Skeletal muscle cell (primary cell): ENCODE measurements at places on chromosomes 12 and 14.

DNA sequence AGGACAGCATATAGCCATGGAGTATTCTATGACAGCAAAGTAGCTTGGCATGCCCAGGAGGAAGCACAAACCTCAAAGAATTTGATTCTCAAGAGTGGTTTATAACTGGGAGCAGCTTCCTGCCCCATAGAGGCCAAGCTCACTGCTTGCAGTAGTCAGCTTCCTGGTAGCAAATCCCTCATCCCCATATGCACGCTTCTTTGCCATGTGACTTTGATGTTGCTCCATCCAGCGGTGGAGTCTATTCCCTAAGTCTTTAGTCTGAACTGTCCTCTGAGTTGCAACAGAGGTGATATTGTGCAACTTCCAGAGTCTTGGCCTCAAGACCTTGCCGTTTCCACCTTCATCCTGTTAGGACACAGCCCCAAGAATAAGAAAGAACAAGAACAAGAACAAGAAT lies 996.8 kb upstream of the TMEM132C start:
- DNase-seq: peak; percentile 98

DNA sequence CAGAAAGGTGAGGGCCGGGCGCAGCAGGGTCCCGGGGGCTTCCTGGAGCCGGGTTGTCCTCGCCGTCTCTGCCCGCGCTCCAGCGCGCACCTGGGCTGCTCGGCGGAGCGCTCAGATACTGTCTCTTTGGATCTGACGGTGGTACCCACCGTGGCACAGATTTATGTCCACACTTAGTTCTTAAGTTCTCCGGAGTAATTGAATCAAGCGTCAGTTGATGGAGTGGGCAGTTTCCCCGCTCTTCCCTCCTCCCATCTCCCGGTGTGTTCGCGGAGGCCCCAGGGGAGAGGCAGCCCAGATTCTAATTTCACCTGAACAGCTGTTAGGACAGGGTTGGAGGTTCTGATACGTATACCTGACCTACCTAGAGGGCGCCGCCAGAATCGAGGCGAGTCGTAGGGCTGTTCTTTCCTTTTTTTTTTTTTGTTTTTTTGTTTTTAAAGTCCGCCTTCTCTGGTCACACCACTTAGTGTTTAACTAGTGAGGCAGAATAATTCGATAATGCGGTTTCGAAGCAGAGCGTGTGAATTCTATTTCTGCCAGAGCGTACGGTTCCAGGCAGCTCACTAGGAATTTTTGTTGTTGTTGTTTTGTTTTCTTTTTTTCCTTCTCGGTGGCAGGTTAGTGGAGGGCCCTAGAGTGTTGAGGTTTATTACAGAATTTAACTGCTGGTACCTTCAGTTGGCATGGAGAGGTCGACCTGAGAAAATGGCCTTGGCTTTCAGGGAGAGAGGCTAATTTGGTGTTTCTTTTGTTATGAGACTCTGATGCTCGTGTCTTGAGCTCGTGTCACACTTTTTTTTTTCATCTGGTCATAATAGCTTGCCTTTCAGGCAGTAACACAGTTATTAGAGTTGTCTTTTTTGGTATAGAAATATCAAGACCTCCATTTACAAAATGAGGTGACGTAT lies 22.3 kb upstream of the GNS start:
- no peak for DNase-seq

DNA sequence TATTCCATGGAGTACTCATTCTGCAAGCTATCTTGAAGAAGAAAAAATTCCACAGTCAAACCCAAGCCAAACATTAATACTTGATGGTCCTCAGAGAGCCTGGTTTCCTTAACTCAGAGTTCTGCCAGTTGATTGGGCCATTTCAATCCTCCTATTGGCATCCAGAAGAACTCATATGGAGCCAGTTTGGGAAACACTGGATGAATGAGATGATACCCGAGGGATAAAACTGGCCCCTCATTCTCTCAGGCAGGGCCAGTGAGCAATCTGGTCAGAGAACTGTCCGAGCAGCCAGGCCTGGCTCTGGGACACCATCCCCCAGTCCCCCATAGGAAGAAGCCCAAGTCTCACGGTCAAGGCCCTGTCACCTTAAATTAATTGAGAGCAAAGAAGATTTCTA lies 48.8 kb downstream of the NUAK1 start:
- DNase-seq: no peak

GRCh38 chr14:100336618-100337530 lies 13.7 kb downstream of the SLC25A47 start:
- no peak for DNase-seq
